ENCODE measurements at places on chromosomes 2 and 18. TPM values are rescaled to one million over a fixed set of nuclear protein-coding genes. Genes with fewer than 3 reads are reported as not detected.

DNA sequence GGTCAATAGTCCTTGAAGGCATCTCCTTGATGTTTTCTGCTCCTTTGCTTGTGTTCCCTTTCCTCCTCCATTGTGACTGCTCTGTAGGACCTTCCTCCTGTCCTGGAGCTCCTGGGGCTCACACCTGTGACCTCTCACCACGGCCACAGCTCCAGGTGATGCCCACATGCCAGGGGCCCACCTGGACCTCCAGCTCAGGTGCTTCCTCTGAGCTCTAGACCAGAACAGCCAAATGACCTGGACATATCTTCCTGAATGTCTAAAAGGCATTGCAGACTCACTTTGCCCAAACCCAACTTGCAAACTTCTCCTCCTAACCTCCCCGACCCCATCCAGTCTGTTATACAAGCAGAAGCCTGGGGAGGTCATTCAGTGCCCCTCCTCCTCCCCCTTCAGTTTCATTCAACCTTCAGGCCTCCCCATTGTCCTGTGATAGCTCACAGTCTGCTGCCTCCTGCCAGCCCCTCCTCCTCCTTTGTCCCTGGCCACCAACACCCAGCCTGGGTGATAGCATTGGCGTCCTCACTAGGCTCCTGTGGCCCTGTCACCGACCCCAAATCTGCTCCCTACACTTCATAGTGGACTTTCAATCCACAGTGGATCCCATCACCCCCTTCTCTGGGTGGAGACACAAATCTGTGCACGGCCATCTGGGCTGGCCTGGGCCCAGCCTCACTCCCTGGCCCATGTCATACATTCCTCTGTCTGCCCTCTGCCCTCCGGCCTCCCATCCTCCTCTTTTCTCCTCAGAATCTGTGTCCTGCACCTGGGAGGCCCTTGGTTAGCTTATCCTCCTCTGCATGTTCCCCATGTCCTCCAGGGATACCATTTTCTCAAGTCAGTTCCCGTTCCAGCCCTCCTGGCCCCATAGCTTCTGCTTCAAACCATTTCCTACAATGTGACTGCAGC is 310.4 kb upstream of the HDAC4 start:
- H3K4me3 ChIP-seq = no peak overlapping the region
- no peak for DNase-seq
- H3K4me1 ChIP-seq = no peaks in the 10 kb centered on the region
- no peaks in the 10 kb centered on the region for H3K36me3 ChIP-seq
- no peak overlapping the region for H3K27ac ChIP-seq

- no peaks in the 10 kb centered on the region for H3K36me3 ChIP-seq
- H3K4me1 ChIP-seq = peaks cover 35% of the 10 kb centered on the region
- H3K27ac ChIP-seq = no peak overlapping the region
- H3K27me3 ChIP-seq = no peaks in the 10 kb centered on the region
- no peak overlapping the region for H3K4me3 ChIP-seq
Measured at GRCh38 chr2:20148923-20149702, 75.8 kb downstream of the SDC1 start.

- no peaks in the 10 kb centered on the region for H3K36me3 ChIP-seq
- no peak overlapping the region for H3K4me3 ChIP-seq
- no peak for DNase-seq
Measured at GRCh38 chr2:3633982-3634595, 23.9 kb upstream of the ALLC start.

DNA sequence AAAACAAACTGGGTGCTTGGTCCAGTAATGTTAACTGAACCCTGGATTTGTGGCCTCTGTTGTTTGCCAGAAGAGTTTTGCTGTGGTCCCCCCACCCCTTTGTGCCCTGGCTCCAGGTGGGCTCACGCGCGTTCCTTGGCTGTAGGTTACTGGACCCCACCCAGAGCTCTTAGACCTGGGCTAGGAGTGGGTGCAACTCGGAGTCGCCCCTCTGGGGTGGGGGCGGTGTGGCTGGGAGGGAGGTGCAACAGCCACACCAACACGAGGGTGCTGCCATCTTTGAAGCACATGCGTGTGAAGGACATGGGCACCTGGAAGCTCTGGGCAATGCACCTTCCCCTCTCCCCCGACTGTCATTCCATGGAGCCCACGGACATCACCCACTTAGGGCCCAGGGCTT is 92.7 kb downstream of the USP40 start:
- H3K36me3 ChIP-seq = peaks cover 32% of the 10 kb centered on the region
- no peak overlapping the region for H3K27ac ChIP-seq
- no peak overlapping the region for H3K4me3 ChIP-seq
- no peak for DNase-seq
- H3K27me3 ChIP-seq = no peaks in the 10 kb centered on the region

- DNase-seq = peak; percentile 62
- no peak overlapping the region for H3K4me3 ChIP-seq
- no peaks in the 10 kb centered on the region for H3K4me1 ChIP-seq
- H3K27me3 ChIP-seq = no peaks in the 10 kb centered on the region
- H3K36me3 ChIP-seq = no peaks in the 10 kb centered on the region
- no peak overlapping the region for H3K27ac ChIP-seq
Measured at GRCh38 chr18:34322365-34323289, 97.9 kb upstream of the NOL4 start.

DNA sequence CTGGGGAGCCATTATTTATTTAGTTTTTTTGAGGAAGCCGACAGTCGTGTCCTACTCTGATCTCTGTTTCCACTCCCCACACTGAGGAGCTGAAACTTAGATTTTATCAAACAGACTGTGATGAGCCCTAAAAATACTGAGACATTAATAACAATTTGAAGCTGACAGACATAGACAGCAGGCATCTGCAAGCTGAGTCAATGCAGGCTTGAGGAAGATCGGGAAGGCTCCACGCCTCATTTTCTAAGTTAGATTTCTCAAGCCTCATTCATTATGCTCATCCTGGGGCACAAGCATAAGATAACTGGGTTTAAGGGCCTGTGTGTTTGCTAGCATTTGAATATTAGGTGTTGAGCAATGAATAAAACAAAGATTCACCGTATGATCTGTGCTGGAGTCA is 26.3 kb downstream of the EFR3B start:
- no peak for DNase-seq
- H3K4me1 ChIP-seq = no peaks in the 10 kb centered on the region
- H3K27ac ChIP-seq = no peak overlapping the region
- no peaks in the 10 kb centered on the region for H3K36me3 ChIP-seq
- no peak overlapping the region for H3K4me3 ChIP-seq

DNA sequence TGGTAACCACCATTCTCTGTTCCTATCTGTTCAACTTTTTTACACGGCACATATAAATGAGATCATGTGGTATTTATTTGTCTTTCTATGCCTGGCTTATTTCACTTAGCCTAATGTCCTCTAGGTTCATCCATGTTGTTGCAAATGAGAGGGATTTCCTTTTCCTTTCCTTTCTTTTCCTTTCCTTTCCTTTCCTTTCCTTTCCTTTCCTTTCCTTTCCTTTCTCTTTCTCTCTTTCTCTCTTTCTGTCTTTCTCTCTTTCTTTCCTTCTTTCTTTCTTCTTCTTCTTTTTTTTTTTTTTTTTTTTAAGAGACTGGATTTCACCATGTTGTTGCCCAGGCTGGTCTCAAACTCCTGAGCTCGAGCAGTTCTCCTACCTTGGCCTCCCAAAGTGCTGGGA is 38.9 kb downstream of the DIS3L2 start:
- no peaks in the 10 kb centered on the region for H3K27me3 ChIP-seq
- H3K4me3 ChIP-seq = no peak overlapping the region
- H3K36me3 ChIP-seq = no peaks in the 10 kb centered on the region
- no peak overlapping the region for H3K27ac ChIP-seq
- peaks cover 16% of the 10 kb centered on the region for H3K4me1 ChIP-seq

GRCh38 chr2:164905307-164905706 is 50.0 kb downstream of the SLC38A11 start:
- H3K4me3 ChIP-seq = no peak overlapping the region
- H3K27ac ChIP-seq = no peak overlapping the region
- H3K27me3 ChIP-seq = no peaks in the 10 kb centered on the region
- H3K4me1 ChIP-seq = peaks cover 26% of the 10 kb centered on the region
- no peak for DNase-seq

- peaks cover 27% of the 10 kb centered on the region for H3K36me3 ChIP-seq
- peaks cover 13% of the 10 kb centered on the region for H3K4me1 ChIP-seq
- H3K4me3 ChIP-seq = no peak overlapping the region
- H3K27me3 ChIP-seq = no peaks in the 10 kb centered on the region
- peak; percentile 56 for DNase-seq
Measured at GRCh38 chr2:219071131-219071816, 10.6 kb upstream of the IHH start.

RASGRP3 gene
- total RNA-seq = not detected

UGT1A10 gene
- not detected for total RNA-seq

CFAP65 gene
- not detected for total RNA-seq

- no peak for DNase-seq
- H3K27ac ChIP-seq = no peak overlapping the region
- no peaks in the 10 kb centered on the region for H3K36me3 ChIP-seq
- no peaks in the 10 kb centered on the region for H3K4me1 ChIP-seq
- H3K27me3 ChIP-seq = no peaks in the 10 kb centered on the region
Measured at GRCh38 chr2:123870881-123871276, 154.2 kb upstream of the CNTNAP5 start.

GRCh38 chr2:181407171-181407570 is 50.0 kb upstream of the ITGA4 start:
- no peak for DNase-seq
- H3K4me3 ChIP-seq = no peak overlapping the region

CCDC102B gene
- 3.5 TPM for total RNA-seq

GRCh38 chr2:59997371-59997770 is 556.1 kb downstream of the BCL11A start:
- no peaks in the 10 kb centered on the region for H3K27me3 ChIP-seq
- H3K4me1 ChIP-seq = no peaks in the 10 kb centered on the region
- no peaks in the 10 kb centered on the region for H3K36me3 ChIP-seq
- H3K27ac ChIP-seq = no peak overlapping the region
- no peak overlapping the region for H3K4me3 ChIP-seq

GRCh38 chr18:5982332-5982731 is 87.0 kb upstream of the TMEM200C start:
- peaks cover 6% of the 10 kb centered on the region for H3K36me3 ChIP-seq
- no peak overlapping the region for H3K4me3 ChIP-seq
- no peaks in the 10 kb centered on the region for H3K27me3 ChIP-seq
- no peak overlapping the region for H3K27ac ChIP-seq
- no peaks in the 10 kb centered on the region for H3K4me1 ChIP-seq

GRCh38 chr2:171479154-171479814 is 43.0 kb upstream of the CYBRD1 start:
- H3K4me1 ChIP-seq = no peaks in the 10 kb centered on the region
- H3K27ac ChIP-seq = no peak overlapping the region
- peaks cover 30% of the 10 kb centered on the region for H3K36me3 ChIP-seq
- no peak overlapping the region for H3K4me3 ChIP-seq
- no peak for DNase-seq

CD8B gene
- not detected for total RNA-seq

DNA sequence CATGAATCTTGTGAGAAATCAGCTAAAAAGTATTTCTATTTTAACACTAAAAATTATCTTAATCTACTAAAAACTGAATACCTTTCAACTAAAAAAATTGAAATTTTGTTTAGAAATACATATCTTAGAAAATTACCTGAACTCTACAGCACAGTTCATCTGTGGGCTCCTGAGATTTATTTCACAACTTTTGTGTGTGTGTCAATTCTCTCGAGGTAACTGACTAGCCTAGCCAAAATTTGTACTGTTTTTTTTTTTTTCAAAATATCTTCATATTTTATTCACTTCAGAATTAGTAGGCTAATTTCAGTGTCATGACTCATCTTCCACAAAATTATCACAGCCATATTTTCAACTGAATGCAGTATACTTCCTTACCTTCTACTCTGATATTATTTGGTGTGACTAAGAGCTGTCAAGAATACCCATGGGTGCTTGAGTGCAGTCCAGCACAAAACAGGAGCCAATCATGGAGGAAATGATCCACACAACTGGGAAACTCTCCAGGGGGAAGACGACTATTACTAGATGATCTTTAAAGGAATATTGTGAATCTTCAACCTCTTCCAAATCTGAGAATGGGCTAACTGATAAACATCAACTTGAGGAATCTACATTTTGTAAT is 174.6 kb downstream of the ZNF385B start:
- no peak overlapping the region for H3K27ac ChIP-seq
- peak; percentile 42 for DNase-seq
- H3K4me1 ChIP-seq = peaks cover 7% of the 10 kb centered on the region
- H3K27me3 ChIP-seq = no peaks in the 10 kb centered on the region
- no peak overlapping the region for H3K4me3 ChIP-seq
- H3K36me3 ChIP-seq = no peaks in the 10 kb centered on the region

- no peak overlapping the region for H3K4me3 ChIP-seq
- H3K27ac ChIP-seq = no peak overlapping the region
- no peak for DNase-seq
- no peaks in the 10 kb centered on the region for H3K27me3 ChIP-seq
- peaks cover 6% of the 10 kb centered on the region for H3K4me1 ChIP-seq
Measured at GRCh38 chr18:44474591-44474990, 206.1 kb upstream of the SETBP1 start.

- peak overlapping the region; percentile 48 for H3K4me3 ChIP-seq
- H3K36me3 ChIP-seq = peaks cover 9% of the 10 kb centered on the region
- DNase-seq = peak; percentile 57
- H3K27ac ChIP-seq = peak overlapping the region; percentile 99
Measured at GRCh38 chr2:1731963-1732768, 12.1 kb downstream of the PXDN start.

DNA sequence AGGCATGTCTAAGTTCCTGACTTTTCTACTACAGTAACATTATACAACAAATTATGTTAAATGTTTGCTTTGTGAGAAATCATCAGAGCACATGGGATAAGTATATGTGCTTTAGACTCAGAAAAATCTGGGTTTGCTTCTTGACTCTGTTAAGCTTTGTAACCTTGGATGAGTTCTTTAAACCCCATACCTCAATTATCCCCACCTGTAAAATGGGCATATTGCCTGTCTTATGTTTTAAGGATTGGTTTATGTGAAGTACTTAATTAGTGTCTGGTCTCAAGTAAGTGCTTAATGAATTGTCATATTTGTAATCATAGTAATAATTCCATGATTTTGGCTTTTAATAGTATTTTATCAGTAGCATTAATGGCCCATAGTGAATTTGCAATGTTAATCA is 135.8 kb downstream of the TAF4B start:
- no peaks in the 10 kb centered on the region for H3K27me3 ChIP-seq
- H3K27ac ChIP-seq = no peak overlapping the region
- no peak for DNase-seq
- H3K4me3 ChIP-seq = no peak overlapping the region

EVX2 gene
- total RNA-seq = not detected

GRCh38 chr18:57075716-57076400 is 71.0 kb upstream of the BOD1L2 start:
- H3K27me3 ChIP-seq = no peaks in the 10 kb centered on the region
- no peak overlapping the region for H3K27ac ChIP-seq
- DNase-seq = no peak
- no peak overlapping the region for H3K4me3 ChIP-seq
- H3K36me3 ChIP-seq = no peaks in the 10 kb centered on the region

- DNase-seq = peak; percentile 39
- peaks cover 13% of the 10 kb centered on the region for H3K27me3 ChIP-seq
- H3K4me3 ChIP-seq = no peak overlapping the region
- no peaks in the 10 kb centered on the region for H3K4me1 ChIP-seq
- no peak overlapping the region for H3K27ac ChIP-seq
Measured at GRCh38 chr2:78861546-78861945, 164.0 kb upstream of the REG3G start.

All from MCF 10A (cell line).